Activated CD8-positive, alpha-beta memory T cell treated with anti-CD3 and anti-CD28 coated beads for 4 hours (primary cell): ENCODE measurements at places on chromosomes 5 and 9.

DNA sequence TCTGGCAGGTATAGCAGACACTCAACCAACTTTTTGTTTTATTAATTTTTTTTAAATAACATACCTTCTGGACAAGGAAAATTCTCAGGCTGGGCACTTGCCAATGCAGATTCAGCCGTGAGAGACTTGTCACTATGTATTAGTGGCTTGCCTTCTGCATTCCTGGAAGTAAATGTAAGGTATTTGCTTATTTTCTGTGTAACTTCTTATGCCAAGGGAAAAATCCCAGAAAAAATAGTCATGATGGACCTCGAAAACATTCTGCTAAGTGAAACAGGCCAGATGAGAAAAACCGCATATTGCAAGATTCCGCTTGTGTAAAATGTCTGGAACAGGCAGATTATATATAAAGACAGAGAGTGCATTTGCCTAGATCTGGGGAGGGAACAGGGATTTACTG lies 260.3 kb upstream of the DAPK1 start:
- no peak for DNase-seq

DNA sequence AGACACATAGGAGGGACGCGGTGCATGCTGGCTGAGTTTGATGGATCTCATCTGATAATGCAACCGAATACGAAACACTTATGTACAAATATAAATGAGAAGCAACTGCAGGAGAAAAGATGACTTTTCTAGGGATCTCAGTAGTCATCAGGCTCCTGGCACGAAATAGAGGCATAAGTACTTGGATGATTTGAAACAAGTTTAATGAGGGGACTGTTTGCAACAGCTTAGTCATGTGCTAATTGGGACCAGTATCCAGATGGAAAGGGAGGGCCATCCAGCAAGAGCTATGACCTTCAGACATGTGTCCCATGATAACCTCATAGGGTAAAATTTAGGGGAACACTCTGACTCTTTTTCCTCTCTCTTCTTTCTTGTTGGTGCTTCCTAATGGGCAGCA lies 123.0 kb downstream of the EGFLAM start:
- DNase-seq = no peak

GRCh38 chr5:9924614-9925013 lies 294.5 kb upstream of the TAS2R1 start:
- no peak for DNase-seq

DNA sequence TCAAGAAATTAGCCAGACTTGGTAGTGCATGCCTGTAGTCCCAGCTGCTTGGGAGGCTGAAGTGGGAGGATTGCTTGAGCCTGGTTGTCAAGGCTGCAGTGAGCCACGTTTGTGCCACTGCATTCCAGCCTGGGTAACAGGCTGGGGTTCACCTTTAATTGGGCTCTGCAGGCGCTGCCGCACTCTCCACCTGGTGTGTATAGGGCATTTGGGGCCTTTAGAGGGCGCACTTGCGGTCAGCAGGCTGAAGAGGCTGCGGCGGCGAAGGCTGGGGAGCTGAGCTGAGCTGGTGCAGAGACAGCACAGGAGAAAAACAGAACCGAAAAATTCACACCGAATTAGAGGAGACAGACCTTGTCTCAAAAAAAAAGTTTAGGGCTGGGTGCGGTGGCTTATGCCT lies 31.2 kb downstream of the CDK7 start:
- DNase-seq = no peak

- no peak for DNase-seq
These were observed 43.8 kb downstream of the ADAMTS16 start for GRCh38 chr5:5183933-5184332.

DNA sequence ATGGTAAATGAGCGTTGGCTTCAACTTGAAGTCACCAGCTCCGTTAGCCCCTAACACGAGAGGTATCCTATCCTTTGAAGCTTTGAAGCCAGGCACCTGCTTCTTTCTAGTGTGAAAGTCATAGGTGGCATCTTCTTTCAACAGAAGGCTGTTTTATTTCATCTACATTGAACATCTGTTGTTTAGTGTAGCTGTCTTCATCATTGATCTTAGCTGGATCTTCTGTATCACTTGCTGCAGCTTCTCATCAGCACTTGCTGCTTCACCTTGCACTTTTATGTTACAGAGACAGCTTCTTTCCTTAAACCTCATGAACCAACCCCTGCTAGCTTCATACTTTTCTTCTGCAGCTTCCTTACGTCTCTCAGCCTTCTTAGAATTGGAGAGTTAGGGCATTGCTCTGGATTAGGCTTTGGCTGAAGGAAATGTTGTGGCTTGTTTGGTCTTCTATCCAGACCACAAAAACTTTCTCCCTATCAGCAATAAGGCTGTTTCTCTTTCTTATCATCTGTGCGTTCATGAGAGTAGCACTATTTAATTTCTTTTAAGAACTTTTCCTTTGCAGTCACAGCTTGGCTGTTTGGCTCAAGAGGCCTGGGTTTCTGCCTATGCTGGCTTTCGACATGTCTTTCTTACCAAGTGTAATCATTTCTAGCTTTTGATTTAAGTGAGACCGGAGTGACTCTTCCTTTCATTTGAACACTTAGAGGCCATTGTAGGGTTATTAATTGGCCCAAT lies 47.2 kb downstream of the PCSK5 start:
- DNase-seq = no peak

DNA sequence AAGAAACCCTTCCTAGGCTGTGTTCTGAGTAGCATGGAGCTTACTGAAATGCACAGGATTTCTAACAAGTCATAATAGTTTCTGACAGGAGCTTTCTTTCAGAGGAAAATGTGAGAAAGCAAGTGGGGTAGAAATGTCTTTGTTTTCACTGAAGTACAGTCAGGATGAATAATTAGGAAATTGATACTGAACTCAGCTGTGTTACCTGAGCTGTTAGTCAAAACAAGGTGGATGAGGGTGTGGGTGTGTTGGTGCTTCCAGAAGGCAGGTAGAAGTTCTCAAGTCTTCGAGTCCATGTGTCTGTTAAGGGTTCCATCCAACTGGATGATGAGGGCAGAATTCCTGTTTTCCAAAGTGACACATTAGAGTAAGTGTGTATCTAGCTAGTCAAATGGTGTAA lies 122.4 kb downstream of the BASP1 start:
- no peak for DNase-seq

DNA sequence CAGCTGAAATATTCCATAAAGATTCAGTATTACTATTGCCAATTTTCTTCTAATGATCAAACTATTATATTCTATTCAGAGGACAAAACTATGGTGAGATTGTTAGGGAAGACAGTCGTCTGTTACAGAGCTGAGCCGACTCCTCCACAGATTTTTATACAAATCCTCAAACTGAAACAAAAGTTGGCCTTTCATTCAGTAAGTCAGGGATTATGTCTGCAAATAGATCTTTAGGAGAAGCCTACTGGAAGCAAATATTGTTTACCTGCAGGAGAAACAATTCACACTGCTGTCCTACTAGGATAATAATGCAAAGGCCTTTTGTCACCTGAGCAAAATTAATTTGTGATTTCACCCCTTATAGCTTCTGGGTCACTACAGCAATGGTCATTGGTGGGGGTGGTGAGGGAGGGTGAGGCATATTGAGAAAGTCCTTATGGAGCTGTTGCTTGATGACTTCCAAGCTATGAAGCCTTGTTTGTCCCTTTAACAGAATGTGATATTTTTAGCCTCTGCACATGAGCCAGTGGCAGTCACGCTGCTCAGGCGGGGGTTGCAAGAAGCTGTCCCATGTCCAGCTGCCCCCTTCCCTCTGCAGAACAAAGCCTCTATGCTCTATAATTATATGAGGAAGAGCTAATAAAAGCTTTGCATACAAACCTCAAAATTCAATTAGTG lies 200.5 kb upstream of the KLF9 start:
- no peak for DNase-seq
